ENCODE measurements at places on chromosomes 7 and 10.

DNA sequence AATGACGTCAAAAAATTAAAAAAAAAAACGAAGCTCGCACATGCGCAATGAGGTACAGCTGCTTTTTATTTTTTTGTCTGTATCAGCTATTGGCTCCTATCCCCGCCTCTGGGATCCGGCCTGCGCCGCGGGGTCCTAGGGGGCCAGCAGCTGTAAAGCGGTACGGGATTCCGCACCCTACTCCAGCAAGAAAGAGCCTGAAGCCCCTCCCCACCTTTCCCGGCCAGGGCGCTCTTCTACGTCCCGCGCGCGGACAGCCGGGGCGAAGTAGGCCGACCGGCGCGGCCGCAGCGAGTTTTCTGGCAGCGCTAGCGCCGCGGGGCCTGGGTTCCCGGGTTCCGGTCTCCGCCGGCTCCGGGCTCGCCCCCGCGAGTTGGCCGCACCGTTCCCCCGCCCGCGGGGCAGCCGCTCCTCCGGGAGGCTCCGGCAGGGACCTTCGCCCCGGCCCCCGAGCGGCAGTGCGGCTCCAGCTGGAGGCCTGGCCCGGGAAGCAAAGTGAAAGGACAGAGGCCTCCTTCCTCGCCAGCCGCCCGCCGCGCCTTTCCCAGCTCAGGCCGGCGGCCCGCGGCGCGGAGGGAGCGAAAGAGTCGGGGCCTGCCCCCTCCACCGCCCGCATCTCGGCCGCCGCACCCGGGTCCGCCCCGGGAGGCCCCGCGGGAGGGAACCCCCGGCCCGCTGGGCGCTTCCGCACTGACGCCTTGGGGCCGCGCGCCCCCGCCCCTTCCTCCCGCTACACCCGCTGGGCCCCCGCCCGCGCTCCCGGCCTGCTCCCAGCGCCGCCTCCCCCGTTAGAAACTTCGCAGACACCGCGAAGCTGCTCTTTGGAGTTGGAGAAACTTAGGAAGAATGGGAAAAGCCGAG is 4.7 kb upstream of the SPAG6 start:
- peak; percentile 76 for DNase-seq

GRCh38 chr7:42238709-42239366 is 1.8 kb upstream of the GLI3 start:
- DNase-seq = peak; percentile 75

DNA sequence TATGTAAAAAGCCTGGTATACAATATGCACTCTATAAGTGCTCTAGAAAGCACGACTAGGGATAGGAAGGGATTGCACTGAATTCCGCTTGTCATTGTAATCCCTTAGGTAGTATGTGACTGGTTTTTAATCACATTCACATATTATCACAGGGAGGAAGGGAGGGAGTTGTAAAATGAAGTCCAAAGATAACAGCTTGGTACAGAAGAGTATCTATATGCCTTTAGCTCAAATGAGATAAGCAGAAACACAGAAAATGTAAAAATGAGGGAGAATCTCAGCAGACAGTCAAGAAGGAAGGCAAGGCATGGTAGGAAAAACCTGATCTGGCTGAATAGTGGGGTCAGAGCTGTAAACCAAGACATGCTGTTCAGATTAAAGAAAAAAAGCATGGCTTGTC is 63.4 kb downstream of the ABI1 start:
- no peak for DNase-seq

DNA sequence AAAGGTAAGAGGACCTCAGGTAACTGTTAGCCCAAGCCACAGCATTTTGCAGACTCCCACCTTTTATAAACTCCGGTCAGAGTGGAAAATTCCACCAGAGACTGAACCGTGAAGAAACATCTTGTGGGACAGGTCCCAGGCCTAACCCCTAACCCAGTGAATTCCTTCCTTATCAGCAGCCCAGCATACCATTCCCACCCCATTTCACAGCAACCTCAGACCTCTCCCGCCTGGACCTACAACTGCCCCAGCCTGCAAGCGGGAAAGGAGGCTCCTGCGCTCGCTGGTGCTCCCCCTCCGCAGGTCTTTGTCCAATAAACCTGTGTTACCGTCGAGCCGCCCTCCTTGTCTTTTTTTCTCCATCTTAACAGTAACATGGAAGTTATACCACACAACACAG is 736.6 kb downstream of the MAGI2 start:
- DNase-seq = no peak

GRCh38 chr10:5490032-5490431 is 9.3 kb downstream of the CALML5 start:
- DNase-seq = no peak

DNA sequence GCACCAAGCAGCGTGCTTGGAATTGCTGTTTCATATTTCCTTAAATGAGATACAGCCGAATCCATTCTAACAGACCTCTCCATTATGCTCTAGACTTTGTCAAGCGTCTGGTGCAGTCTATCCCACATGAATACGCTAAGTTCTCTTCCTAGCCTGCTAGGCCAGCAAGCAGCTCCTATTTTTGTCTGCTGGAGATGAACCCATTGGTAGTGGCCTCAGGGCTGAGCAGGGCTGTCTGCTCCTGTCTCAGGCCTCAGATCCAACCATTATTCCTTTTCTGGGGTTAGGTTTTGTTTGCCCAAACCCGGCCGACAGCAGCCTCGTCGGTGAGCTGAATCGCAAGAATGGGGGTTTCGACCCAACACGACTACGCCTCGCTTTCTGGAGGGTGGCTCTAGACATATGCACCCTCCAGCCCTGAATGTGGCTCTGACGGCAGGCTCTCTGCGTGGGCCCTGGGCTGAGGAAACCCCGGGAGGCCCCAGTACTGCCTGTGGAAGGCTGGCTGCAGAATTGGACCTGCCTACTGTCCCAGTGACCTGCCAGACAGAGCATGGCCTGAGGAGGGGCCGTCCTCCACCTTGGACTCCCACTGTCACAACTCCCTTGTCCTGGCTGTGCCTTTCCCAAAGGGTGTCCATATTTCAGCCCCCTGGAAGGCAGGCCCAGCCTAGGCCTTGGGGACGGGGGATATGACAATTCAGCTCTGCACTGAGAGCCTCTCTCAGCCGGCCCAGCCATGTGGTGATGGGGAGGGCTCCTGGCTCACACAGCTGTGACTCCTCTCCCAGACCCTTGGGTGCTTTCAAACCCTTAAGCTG is 267.9 kb upstream of the TCERG1L start:
- no peak for DNase-seq

DNA sequence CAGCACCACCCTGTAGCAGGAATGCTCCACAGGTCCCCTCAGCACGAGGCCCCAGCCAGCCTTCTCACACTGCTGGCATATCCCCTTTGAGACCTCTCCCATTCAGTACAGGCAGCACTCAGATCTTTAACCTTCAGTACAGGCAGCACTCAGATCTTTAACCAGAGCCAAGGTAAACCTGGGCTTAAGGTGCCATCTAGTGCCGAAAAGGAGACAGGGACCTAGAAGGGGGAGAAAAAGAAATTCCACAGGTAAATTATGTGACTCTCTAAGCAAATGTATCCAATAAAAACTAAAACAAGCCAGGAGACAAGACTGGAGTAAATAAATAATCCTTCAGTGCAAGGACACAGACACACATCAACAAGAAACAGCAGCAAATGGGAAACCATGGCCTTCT is 358.6 kb downstream of the PTPRN2 start:
- DNase-seq = no peak

- DNase-seq = no peak
Measured at GRCh38 chr7:27152816-27153442, 546 bp upstream of the HOXA3 start.

GRCh38 chr10:86898511-86898910 is 58.9 kb downstream of the MMRN2 start:
- no peak for DNase-seq

DNA sequence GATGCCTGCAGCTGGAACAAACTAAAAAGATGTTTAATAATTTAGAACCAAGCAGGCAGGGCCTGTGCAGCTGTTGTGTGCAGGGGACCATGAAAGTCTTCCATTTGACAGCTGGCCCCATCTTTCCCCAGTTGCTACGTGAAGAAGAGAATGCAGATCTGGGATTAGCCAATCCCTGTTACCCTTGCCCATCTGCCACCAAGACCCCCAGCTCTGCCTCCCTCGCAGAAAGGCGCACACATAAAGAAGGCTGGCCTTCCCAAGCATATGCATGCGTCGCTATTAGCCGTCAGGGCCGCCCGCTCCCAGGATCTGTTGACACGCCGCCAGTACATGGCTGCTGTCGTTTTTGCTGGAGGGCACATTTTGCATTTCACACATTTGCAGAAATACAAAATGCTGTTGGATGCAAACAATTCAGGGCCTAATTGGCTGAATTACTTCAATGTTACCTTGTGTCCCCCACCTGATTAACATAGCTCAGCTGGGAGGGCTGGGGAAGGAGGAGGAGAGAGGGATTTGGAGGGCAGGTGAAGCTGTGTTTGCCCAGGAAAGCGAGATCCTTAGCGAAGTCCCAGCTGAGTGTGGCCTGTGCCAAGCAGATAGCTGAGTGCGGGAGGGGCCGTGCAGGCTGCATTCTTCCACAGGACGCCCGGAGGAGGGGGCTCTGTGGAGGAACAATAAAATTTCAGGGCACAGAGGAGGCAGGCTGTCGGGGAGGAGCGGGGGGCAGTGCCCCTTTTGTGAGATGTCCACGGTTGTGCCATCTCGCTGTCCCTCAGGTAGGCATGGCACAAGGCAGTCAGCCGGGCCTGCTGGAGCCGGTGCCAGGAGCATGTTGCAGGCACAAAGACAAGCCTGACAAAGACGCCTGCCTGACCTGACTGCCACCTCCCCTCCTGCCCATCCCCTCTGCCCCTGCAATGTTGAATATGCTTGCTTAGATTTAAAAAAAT is 443.0 kb upstream of the MKI67 start:
- no peak for DNase-seq

GRCh38 chr7:12646139-12646538 is 41.3 kb upstream of the ARL4A start:
- DNase-seq = peak; percentile 2

- no peak for DNase-seq
Measured at GRCh38 chr10:78286668-78287067, 253.0 kb downstream of the RPS24 start.

- no peak for DNase-seq
Measured at GRCh38 chr10:54198051-54198450, 603.0 kb downstream of the PCDH15 start.

DNA sequence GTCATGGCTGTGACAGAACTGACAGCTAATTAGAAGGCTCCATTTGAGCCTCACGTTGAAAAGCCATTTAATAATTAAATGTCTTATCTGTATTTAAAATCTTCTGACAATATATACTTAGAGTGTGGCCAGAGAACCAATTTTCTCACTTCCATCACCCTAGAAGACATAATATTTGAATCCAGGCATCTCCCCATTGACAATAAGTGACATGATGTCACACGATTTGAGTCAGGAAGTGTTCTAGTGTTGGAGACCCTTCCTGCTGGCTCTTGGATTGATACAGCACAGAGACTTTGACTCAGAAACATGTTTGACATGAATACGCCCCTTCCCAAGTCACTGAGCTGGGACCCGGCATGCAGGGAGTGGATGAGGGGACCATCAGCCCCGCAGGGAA is 85.9 kb downstream of the SLIT1 start:
- DNase-seq = no peak

- DNase-seq = no peak
Measured at GRCh38 chr10:82462910-82463551, 588.0 kb downstream of the NRG3 start.

DNA sequence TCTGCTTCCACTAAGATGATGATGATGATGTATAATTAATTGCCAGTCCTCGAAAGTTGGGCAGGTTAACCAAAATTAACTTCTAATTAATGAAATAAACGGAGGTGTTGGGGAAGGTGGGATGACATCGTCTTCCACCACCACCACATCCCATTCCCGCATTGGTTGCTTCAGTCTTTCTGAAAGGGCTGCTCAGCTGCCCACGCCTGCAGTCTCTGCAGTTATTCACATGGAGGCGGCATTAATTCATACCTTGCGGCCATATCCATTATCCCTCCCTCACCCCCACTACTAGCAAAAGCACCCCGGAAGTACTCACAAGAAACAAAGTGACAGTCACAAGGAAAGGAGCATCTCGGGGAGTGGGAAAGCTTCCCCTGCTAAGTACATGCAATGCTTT is 387.9 kb downstream of the DPP6 start:
- no peak for DNase-seq

- DNase-seq = peak; percentile 43
Measured at GRCh38 chr10:58754469-58755339, 242.0 kb downstream of the BICC1 start.

- no peak for DNase-seq
Measured at GRCh38 chr10:653991-654646, 35.3 kb downstream of the DIP2C start.

DNA sequence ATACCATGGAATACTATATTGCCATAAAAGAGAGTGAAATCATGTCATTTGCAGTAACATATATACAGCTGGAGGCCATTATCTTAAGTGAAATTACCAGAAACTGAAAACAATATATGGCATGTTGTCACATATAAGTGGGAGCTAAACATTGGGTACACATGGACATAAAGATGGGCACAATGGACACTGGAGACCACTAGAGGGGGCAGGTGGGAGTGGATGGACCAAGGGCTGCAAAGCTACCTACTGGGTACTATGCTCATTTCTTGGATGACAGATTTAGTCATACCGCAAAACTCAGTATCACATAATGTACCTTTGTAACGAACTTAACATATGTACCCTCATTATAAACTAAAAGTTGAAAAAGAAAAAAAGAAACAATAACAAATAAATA is 1167.6 kb downstream of the NXPH1 start:
- DNase-seq = no peak

- no peak for DNase-seq
Measured at GRCh38 chr7:15784694-15785030, 98.2 kb upstream of the MEOX2 start.

DNA sequence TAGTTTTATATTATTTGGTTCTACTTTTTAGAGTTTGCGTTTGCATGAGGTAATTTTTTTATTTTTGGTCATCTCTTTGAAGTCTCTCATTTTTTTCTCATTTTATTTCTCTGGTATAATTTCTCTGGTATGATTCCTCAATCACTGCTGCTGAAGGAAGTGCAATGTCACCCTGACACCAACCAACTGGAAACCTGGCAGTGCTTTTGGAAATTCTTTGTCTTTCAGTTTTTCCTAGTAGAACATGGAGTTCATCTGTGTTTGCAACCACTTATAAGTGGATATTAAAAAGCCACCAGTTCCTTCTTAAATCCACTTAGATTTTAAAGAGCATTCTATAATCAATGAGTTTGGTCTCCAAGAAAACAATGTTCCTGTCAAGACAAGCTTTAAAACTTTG is 291.8 kb downstream of the PRKG1 start:
- no peak for DNase-seq

- no peak for DNase-seq
Measured at GRCh38 chr10:15265056-15265455, 96.6 kb upstream of the NMT2 start.

DNA sequence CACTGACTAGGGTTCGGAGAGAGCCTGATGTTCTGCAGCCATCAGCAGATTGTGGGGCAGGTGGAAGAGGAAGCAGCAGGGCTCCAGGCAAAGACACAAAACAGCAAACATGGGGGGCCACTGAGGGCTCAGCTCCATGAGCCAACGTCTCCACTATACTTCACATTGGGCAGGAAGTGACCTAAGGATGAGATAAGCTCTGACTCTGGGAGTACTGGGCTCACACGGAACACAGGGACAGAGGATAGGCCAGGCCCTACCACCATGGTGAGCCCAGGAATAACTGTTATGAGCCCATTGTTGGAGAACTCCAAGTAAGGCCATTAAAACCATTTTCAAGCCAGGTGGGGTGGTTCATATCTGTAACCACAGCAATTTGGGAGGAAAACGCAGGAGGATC is 14.9 kb upstream of the MRPS24 start:
- no peak for DNase-seq
